Brain microvascular endothelial cell (primary cell): ENCODE measurements at places on chromosomes 12 and 14.

DNA sequence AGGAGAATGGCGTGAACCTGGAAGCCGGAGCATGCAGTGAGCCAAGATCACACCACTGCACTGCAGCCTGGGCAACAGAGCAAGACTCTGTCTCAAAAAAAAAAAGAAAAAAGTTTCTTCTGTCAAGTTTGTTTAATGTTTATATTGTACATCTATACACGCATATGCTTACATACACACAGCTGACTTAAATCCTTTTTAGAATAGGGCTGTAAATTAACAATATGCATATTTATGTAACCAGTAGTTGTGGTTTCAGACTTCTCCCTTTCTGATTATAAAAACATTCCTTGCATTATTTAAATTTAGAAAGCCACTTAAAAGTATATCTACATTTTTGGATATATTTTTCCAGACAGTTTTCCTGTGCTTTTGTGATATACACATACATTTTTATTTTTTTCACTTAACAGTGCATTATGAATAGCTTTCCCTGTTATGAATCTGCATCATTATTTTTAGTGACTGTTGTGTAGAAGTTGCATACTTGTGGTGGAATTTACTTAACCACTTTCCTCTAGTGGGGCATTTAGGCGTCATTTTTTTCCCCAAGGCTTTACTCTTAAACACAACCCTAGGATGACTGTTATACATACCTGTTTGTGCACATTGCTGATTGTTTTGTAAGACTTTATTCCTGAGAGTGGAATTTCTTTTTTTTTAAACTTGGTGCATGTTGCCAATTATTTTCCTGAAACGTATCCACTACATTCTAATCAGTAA, 29.4 kb downstream of the POLR3B start:
- no peak for DNase-seq

DNA sequence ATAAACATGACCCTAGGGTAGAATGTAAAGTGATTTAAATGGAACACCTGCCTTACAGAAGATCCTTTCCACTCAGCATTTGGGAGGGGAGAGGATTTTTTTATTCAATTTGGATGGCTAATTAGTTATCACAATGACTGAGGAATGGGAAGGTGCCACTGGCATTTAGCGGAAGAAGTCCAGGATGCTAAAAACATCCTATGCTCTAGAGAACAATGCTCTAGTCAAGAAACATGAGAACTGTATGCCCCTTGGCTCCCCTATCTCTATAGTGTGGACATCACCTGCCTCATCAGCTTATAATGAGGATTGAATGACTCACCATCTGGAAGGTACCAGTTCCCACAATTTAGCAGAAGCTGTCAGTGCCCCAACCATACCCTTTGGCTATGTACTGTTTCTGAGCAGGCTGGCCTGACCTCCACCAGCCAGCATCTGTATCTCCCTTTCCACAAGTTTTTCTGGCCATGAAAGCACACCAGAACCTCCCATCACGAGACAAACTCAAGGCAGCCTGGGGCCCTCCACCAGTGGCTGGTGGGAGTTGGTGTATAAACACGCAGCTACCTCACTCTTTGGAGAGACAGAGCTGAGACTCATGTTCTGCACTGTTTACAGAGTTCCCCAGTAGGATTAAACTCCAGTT, 109.7 kb upstream of the VASH1 start:
- DNase-seq: no peak

DNA sequence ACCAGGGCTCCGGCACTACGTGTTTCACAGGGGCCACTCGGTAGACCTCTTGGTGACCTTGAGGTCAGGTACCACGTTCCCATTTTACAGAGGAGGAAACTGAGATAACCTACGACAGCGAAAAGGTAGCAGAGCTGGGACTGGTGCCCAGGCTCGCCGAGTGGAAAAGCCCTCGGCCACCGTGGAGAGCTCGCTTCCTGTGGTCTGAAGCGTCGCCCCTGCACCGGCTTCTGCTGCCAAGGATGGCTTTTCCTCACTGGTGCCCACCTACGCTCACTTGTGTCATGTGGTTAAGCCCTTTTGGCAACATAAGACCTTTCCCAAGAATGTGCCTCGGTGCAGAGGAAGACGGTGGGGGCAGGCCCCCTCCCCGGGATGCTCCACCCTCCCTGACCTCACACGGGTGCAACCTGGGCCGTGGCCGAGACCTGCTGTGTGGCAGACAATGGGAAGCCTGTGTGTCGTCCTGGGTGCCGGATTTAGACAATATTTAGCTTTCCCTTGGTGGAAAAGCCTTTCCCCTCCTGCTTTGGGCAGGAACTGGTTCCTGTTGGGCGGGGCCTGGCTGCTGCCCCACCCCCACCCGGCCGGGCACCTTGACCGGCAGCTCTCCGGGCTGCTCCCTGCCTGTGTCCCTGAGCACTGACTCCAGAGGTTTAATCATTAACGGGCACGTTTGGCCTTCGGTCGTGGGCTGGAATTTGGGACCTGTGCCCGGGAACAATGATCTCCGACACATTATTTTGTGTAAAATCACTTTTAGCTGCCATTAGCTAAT, 32.4 kb upstream of the PPP1R13B start:
- DNase-seq: no peak

- DNase-seq: no peak
Measured at GRCh38 chr12:78101946-78102635, 271.4 kb downstream of the NAV3 start.

DNA sequence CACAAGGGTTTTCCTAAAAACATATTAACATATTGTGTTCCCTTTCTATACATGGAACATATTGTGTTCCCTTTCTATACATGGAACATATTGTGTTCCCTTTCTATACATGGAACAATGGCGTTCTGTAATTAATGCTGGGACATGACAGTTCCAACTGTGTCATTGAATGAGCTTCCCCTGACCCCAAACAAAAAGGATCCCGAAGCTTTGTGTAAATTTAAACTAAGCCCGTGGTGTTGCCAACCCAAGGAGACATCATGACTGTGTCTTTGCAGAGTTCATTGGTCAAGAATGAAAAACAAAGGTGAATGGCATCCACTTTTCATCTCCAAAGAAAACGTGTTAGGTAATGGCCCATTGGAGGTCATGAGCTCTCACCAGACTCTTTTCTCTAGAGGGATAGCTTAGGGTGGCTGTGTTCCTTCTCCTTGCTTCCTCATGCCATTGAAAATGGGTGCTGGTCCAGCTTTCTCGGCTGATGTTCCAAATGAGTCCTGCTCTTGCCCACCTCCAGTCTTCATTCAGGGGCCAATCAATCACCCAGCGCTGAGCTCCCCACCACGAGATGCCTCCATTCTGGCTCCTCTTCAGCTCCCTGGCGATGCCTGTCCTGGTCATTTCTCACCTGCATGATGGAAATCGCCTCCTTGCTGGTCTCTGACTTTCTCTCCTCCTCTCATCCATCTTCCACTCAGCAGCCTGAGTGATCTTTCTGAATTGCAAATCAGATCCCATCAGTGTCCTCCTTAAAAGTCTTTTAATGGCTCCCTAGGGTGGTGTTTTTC, 156.1 kb downstream of the VRK1 start:
- DNase-seq: no peak

GRCh38 chr14:102786768-102787167, 9.5 kb downstream of the TRAF3 start:
- peak; percentile 32 for DNase-seq

- no peak for DNase-seq
Measured at GRCh38 chr14:70203686-70204085, 14.9 kb upstream of the SLC8A3 start.

DNA sequence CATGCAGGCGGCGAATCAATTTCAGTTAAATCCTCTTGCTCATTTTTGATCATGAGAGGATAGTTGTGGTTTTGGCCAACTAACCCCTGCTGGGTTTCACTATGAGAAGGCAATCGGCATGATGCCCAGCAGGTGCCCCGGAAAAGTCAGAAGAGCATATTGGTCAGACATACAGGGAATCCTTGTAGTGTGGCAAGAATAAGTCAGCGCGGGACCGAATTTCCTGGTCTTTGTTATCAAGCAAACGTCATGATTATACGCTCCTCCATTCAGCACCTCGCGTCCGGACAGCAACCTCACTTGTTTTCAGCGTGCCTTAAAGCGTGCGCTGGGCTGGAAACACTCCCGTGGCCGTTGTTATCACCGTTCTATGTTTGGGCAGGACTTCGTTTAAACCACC, 1.8 kb downstream of the TBC1D30 start:
- DNase-seq: peak; percentile 54

- DNase-seq: no peak
Measured at GRCh38 chr14:99081880-99082279, 190.1 kb downstream of the BCL11B start.

- peak; percentile 36 for DNase-seq
Measured at GRCh38 chr12:122730215-122731014, at the start of gene HCAR1. TSS of gene HCAR1 (minus strand) at chr12:122730844. CDS start at chr12:122730339, 505 bp downstream.

- no peak for DNase-seq
Measured at GRCh38 chr14:92759679-92760523, 11.5 kb upstream of the LGMN start.

DNA sequence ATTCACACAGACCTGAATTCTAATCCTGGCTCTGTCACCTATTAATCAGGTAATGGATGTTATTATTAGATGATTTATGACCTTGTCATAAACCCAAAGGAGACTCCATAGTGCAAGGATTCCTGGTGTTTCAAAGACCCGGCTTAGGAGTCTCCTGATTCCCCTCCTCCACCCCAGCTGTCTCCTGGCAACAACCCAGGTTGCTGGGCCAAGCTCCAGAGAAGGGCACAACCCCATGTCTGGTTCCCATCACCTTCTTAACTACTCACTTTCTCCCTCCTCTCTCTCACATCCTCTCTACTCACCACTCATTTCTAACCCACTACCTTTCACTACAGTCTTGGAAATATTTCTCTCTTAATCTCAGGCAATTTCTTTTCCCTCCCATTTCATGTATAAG, 41.6 kb downstream of the RHOJ start:
- DNase-seq: no peak

GRCh38 chr12:117024961-117025480, 74.2 kb downstream of the TESC start:
- DNase-seq: no peak

DNA sequence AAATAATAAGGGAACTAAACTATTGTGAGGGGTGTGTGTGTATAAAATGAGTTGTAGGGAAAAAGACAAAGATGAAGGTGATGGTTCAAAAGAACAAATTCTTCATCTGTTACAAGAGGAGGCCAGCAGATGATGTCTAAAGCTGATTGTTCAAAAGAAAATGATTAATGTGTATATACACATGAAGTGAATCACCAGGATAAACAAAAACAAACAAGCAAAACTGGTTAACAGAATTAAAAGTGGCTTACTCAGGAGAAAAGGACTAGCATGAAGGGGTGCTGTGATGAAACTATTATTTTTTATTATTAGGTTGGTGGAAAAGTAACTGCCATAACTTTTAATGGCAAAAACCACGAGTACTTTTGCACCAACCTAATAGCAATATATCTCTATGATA, 348.4 kb downstream of the BCL11B start:
- no peak for DNase-seq

DNA sequence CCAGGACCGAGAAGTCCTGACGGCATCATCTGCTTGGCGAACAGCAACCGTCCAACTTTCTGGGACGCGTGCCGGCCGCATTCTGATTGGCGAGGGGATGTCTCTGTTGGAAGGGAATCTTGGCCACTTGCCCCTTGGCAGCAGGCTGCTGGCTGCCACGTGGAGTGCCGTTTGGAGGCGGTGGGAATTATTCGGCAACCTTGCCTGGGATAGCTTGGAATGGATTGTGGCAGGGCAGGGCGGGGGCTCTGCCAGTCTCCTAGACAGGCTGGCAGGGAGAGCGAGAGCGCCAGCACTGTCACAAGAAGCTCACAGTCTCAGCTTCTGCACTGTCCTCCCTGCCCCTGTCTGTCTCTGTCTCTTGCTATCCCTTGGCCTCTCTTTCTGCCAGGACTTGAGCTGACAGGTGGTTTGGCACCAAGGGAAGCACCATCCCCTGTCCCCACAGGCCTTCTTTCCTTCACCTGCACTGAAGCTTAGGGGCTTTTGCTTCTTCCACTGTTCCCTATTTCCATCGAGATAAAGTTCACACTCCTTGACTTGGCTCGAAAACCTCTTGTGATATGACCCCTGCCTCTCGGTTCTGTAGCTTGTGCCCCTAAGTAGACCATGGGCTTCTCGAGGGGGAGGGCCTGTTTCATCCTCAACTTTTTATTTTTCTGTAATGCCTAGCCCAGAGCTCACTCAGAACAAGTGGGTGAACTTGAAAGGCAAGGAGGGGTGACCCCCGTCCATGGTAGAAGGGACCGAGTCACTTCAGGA, 201.9 kb downstream of the PHETA1 start:
- no peak for DNase-seq

DNA sequence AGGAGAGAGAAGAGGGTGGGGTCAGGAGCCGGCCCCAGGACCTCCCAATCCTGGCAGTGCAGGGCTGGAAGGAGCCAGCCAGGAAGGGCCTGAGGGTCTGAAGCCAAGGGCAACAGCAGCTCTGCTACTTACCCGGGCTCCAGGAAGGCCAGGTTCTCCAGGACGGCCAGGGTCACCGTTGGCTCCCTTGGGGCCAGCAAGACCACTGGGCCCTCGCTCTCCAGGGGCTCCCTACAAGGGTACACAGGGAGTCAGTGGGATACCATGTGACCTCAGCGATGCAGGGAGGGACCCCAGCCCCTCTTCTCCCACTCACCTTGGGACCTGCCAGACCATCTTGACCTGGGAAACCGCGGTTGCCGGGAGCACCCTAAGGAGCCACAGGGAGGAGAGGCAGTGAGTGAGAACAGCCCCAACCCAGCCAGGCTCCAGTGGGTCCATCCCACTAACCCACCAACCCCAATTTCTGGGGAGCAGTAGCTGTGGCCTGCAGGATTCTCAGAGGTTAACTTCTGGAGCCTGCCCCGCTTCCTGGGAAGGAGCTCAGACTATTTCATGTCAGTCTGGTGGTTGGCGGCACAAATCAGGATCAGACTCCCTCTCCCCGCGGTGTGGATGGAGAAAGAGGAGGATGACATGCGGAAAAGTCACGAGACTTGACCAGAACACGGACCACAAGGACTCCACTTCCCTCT, 18.5 kb downstream of the COL2A1 start:
- no peak for DNase-seq

GRCh38 chr12:10563966-10564365, 49.4 kb downstream of the MAGOHB start:
- DNase-seq: no peak

DNA sequence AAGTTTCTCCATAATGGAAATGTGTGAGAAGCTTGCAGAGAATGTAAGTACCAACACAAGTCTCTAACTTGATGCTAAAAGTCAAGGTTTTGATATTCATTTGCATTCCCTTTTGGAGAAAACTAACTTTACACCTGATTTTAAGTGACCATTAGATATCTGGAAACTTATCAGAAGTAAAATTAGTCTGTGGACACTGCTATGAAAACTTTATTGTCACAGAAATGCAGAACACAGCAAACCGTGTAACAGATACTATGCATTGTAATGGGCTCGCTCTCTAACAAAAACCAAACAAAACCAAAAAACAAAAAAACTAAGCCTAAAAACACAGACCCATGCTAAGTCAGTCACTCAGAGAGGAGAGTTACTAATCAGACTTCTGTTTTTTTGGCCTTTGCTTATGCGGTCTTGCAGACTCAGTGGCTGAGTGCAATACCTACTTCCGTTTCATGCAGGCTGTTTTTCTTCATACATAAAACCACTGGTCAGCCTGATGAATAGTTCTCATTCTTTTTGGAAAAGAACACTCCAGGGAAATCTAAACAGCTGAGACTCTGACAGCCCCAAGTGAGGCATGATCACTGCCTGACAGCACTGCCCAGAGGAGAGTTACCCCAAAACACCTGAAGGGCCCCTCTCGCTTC, 35.7 kb downstream of the NRDE2 start:
- DNase-seq: peak; percentile 51

GRCh38 chr14:63874223-63874622, 21.4 kb downstream of the SYNE2 start:
- no peak for DNase-seq

- DNase-seq: no peak
Measured at GRCh38 chr14:79436335-79436734, 775.0 kb downstream of the DIO2 start.

- no peak for DNase-seq
Measured at GRCh38 chr14:98062083-98062482, 1209.9 kb downstream of the BCL11B start.
